Type B pancreatic cell (in vitro differentiated cells): ENCODE measurements at places on chromosomes 3 and 15. TPM values are rescaled to one million over a fixed set of nuclear protein-coding genes. Genes with fewer than 3 reads are reported as not detected.

The HTR3E gene
- not detected in 2 replicates for total RNA-seq

The CCRL2 gene
- 0.17 and 0.34 TPM in 2 replicates for total RNA-seq

GRCh38 chr3:14459787-14460186 is 57.4 kb downstream of the SLC6A6 start:
- H3K4me3 ChIP-seq, result no peak overlapping the region
- DNase-seq, result no peak
- H3K4me1 ChIP-seq, result peaks cover 28% of the 10 kb centered on the region
- peaks cover 14% of the 10 kb centered on the region for H3K36me3 ChIP-seq
- H3K27me3 ChIP-seq, result no peaks in the 10 kb centered on the region

GRCh38 chr3:113730550-113730949 is 15.5 kb downstream of the NAA50 start:
- no peak for DNase-seq
- peaks cover 13% of the 10 kb centered on the region for H3K36me3 ChIP-seq
- peaks cover 5% of the 10 kb centered on the region for H3K4me1 ChIP-seq
- H3K27me3 ChIP-seq, result no peaks in the 10 kb centered on the region
- no peak overlapping the region for H3K27ac ChIP-seq
- no peak overlapping the region for H3K4me3 ChIP-seq

DNA sequence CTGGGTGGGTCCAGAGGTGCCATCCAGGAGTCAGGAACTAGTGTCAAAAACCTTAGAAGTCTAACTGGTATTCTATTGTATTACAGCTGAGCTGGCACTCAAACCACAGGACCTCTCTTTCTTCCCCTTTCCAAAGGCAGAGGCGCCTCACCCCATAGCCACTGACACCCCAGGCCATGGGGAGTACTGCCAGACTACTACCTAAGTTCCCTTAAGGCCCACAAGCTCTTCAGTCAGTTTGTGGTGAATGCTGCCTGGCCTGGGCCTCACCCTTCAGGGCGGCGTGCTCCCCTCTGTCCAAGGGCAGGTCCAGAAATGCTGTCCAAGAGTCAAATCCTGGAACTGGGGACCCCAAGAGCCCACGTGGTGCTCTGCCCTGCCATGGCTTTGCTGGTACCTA is 43.0 kb upstream of the FGF7 start:
- DNase-seq, result no peak
- H3K4me1 ChIP-seq, result no peaks in the 10 kb centered on the region
- no peaks in the 10 kb centered on the region for H3K27me3 ChIP-seq
- H3K4me3 ChIP-seq, result no peak overlapping the region
- no peak overlapping the region for H3K27ac ChIP-seq
